ENCODE measurements at places on chromosomes 2 and 18. TPM values are rescaled to one million over a fixed set of nuclear protein-coding genes. Genes with fewer than 3 reads are reported as not detected.

The CIDEA gene
- total RNA-seq = not detected

The BCL11A gene
- not detected for total RNA-seq

The FAM237A gene
- not detected for total RNA-seq

The PLCL1 gene
- total RNA-seq = 0.20 TPM

The PLB1 gene
- total RNA-seq = 0.67 TPM

The NOSTRIN gene
- total RNA-seq = not detected

The ZNF519 gene
- 32.9 TPM for total RNA-seq

DNA sequence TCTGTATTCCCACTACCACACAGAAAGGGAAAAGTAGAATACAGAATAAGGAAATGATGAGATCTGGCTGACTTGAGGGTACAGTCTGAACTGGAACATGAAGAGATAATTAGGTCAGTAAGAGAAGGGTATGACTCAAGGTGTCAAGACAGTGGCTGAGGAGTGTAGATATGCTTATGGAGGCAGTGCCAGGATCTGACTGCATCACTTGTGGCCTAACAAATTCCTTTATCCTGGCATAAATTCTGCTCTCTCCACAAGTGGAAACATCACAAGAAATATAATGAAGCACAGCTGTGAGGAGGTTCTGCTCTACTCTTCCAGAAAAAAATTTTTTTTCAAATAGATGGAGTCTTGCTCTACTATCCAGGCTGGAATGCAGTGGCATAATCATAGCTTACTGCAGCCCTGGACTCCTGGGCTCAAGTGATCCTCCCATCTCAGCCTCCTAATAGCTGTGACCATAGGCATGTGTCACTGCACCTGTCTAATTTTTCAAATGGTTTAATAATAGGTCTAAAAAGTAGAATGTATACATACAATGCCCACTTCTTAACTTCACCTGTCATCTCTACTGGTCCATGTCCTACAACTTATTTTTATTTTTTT lies 85.3 kb downstream of the C2orf74 start:
- H3K4me3 ChIP-seq = no peak overlapping the region
- H3K36me3 ChIP-seq = peaks cover 38% of the 10 kb centered on the region
- H3K4me1 ChIP-seq = peaks cover 4% of the 10 kb centered on the region
- H3K27ac ChIP-seq = no peak overlapping the region
- no peaks in the 10 kb centered on the region for H3K27me3 ChIP-seq

DNA sequence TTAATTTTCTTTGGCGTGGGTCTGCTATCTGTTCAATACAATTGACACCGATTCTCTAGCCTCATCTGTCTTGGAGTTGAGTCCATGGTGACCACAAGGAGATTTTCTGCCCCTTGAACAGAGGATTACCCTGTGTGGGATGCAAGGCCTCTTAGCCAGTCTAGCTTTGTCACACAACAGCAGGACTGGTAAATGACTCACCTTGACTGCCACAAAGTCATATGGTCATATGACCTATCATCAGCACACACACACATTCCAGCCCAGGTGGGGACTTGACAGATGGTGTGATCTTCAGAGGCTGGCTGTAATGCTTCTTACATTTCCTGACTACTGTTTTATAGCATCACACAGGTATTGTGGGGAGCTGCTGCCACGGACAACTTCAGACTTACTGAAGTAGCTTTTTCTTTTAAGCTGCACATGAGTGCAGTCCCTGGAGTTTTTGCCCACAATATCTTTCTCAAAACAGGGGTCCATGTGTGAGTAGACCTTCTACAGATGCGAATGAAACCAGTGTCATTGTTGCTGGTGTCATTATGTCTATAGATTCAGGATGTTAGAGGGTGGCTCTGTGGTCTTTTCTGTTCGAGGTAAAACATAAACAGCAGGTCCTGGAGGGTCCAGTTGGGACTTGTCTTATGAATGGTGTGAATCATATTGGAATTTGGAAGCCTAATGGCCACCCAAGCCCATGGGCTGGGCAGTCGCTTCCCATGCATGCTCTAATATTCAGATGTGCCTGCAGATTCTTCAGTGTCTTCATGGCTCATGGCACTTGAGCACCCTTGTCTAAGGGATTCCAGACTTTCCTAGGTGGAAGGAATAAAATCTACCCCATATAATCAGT lies 18.6 kb upstream of the ACOXL start:
- no peak for DNase-seq
- H3K27me3 ChIP-seq = peaks cover 70% of the 10 kb centered on the region
- peaks cover 3% of the 10 kb centered on the region for H3K4me1 ChIP-seq
- no peaks in the 10 kb centered on the region for H3K36me3 ChIP-seq

DNA sequence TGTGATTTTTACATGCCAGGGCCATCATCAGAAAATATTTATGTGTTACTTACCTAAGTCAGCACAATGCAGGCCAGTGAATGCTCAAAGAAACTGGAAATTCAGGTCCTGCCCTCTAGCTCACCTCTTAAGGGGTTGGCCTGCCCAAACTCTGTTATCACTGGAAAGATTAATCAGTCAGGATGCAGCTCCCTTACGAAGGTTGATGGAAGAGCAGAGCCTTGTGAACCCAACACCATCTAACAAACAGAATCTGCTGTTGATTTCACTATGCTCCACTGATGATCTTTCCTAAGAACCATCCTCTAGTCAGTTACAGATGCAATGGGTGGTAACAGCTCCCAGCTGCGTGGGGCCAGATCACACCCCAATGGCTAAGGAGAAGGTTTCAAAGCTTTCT lies 38.2 kb downstream of the SOX11 start:
- no peak overlapping the region for H3K27ac ChIP-seq
- DNase-seq = no peak
- H3K4me3 ChIP-seq = no peak overlapping the region
- no peaks in the 10 kb centered on the region for H3K36me3 ChIP-seq
- peaks cover 3% of the 10 kb centered on the region for H3K27me3 ChIP-seq

- peaks cover 72% of the 10 kb centered on the region for H3K36me3 ChIP-seq
- no peak overlapping the region for H3K4me3 ChIP-seq
- H3K4me1 ChIP-seq = peaks cover 4% of the 10 kb centered on the region
- DNase-seq = no peak
- no peaks in the 10 kb centered on the region for H3K27me3 ChIP-seq
Measured at GRCh38 chr2:15605721-15606120, 14.1 kb downstream of the DDX1 start.

DNA sequence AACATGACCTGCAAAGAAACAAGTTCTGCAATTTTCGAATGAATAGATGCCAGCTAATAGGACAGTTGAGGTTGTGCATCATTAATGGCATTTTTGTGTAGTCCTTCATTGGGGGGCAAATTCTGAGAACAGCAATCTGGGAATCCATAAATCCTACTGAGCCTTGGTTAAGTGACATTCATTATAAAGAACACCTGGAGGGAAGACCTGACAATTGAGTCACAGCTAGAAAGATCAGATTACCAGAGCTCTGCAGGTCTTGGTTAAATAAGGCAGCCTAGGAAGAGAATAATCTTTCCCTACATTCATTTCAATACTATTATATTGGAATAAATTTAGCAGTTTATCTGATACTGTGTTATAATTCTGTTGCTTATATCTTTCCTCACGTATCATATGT lies 14.3 kb downstream of the KCNH7 start:
- no peaks in the 10 kb centered on the region for H3K27me3 ChIP-seq
- no peak for DNase-seq
- H3K27ac ChIP-seq = no peak overlapping the region

DNA sequence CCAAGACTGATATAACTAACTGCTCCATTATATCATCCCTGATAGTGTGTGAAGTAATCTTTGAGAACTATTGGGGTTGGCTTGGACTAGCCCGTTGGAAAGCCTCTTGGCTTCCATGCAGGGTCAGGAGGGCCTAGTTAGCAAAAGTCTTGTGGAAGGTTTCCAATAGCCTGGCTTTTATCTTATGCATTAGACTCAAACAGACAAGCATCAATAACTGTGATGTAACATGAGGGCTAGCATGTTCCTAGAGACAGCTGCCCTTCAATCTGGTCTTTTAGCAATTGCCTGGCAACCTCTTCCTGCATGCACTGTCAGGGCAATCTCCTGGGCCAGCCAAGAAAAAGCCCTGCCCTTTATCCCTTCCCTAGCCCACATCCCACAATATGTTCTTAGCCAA lies 18.2 kb downstream of the SLC8A1 start:
- no peaks in the 10 kb centered on the region for H3K27me3 ChIP-seq
- H3K4me1 ChIP-seq = no peaks in the 10 kb centered on the region
- no peak for DNase-seq

GRCh38 chr18:44258086-44258485 lies 422.6 kb upstream of the SETBP1 start:
- no peaks in the 10 kb centered on the region for H3K27me3 ChIP-seq
- H3K4me1 ChIP-seq = no peaks in the 10 kb centered on the region
- DNase-seq = no peak
- H3K36me3 ChIP-seq = no peaks in the 10 kb centered on the region
- no peak overlapping the region for H3K4me3 ChIP-seq
- H3K27ac ChIP-seq = no peak overlapping the region

GRCh38 chr2:190431907-190432306 lies 23.8 kb downstream of the MFSD6 start:
- H3K27me3 ChIP-seq = no peaks in the 10 kb centered on the region
- no peak overlapping the region for H3K4me3 ChIP-seq
- H3K27ac ChIP-seq = no peak overlapping the region

DNA sequence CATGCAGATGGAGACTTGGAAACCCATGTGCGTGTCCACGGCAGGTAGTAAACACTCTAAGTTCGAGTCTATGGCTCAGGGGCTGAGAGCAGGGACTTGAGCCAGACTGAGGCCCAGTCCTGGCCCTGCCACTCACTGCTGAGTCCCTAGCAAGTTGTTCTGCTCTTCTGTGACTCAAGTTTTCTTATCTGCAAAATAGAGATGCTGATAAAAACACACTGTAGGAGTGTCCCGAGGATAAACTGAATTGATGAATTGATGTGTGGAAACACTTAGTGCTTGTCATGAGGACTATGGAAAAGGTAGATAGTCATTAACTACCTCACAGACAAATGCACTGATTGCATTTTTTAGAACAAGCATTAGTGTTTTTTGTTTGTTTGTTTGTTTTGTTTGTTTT lies 73.2 kb downstream of the BOLA3 start:
- peaks cover 11% of the 10 kb centered on the region for H3K36me3 ChIP-seq
- H3K4me1 ChIP-seq = peaks cover 3% of the 10 kb centered on the region
- H3K27me3 ChIP-seq = no peaks in the 10 kb centered on the region
- H3K4me3 ChIP-seq = no peak overlapping the region
- no peak for DNase-seq
- no peak overlapping the region for H3K27ac ChIP-seq

DNA sequence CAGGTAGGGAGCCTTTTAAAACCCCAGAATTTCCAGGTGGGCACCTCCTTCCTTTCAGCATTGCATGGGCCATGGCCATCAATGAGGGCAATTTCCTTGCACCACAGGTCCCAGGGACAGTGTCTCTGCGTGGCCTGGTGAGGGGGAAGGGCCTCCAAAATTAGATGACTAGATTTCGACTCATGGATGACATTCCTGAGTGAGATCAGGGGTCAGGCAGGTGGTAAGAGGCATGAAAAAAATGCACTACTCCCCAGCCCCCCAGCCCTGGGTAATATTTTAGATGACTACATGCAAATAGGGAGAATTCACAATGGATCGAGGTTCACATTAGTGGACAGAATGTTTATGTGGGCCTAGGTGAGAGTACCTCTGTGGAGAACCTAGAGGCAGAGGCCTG lies 19.0 kb upstream of the IGFBP5 start:
- H3K4me1 ChIP-seq = no peaks in the 10 kb centered on the region
- no peaks in the 10 kb centered on the region for H3K36me3 ChIP-seq
- no peak overlapping the region for H3K27ac ChIP-seq

- H3K36me3 ChIP-seq = no peaks in the 10 kb centered on the region
- no peak overlapping the region for H3K27ac ChIP-seq
- H3K4me3 ChIP-seq = no peak overlapping the region
- DNase-seq = no peak
Measured at GRCh38 chr2:74253306-74253970, 55.0 kb downstream of the MTHFD2 start.

DNA sequence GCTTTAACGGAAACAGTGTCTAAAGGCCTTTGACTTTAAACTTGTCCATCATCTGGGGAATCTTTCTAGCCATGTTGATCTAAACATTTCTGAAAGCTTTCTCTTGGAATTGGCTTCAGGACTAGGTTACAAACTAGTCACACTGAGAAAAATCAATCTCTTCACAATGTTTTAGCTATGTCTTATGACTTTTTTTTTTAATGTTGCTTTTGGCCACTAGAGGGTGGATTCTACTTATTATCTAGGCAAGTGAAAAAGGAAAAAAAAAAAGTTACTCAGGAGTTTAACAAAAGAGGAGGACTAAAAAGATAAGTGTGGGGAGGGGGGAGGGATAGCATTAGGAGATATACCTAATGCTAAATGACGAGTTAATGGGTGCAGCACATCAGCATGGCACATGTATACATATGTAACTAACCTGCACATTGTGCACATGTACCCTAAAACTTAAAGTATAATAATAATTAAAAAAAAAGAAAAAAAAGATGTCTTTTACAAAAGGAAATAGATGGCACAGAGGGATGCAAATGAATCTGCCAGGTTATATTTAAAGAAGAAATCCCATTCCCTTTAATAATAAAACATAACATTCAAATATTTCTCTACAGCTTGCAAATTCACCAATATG lies 160.4 kb upstream of the PID1 start:
- H3K27ac ChIP-seq = no peak overlapping the region
- H3K4me3 ChIP-seq = no peak overlapping the region
- no peaks in the 10 kb centered on the region for H3K27me3 ChIP-seq
- H3K4me1 ChIP-seq = no peaks in the 10 kb centered on the region
- H3K36me3 ChIP-seq = no peaks in the 10 kb centered on the region

DNA sequence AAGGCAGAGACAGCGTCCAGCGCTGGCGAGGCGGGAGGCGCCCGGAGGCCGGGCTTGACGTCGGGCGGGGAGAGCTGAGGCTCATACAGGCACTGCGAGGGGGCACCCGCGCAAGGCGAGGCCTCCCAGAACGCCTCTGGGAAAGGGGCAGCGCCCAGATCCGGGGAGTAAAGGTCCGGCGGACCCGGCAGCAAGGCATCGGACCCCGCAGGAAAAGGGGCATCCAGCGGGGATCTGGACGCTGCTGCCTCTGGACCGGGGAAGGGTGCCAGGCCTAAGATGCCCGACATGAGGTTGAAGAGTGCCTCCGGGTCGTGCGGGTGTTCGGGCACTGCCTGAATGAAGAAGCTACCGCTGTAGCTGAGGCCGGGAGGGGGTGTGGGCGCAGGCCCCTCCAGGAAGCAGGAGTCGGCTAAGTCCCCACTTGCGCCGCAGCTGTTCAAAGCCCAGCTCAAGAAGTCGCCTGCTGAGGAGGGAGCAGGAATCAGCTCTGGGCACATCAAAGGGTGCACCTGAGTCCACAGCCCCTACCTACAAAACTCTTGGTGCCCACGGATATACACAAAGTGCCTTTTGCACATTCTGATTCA lies 937 bp downstream of the EGR4 start:
- no peak overlapping the region for H3K27ac ChIP-seq
- no peaks in the 10 kb centered on the region for H3K36me3 ChIP-seq
- H3K27me3 ChIP-seq = peaks cover 89% of the 10 kb centered on the region
- no peak for DNase-seq

GRCh38 chr18:62332964-62333695 lies 8.0 kb downstream of the TNFRSF11A start:
- peaks cover 42% of the 10 kb centered on the region for H3K4me1 ChIP-seq
- peaks cover 5% of the 10 kb centered on the region for H3K36me3 ChIP-seq
- no peak overlapping the region for H3K27ac ChIP-seq
- peaks cover 16% of the 10 kb centered on the region for H3K27me3 ChIP-seq
- DNase-seq = no peak

Measured in activated CD8-positive, alpha-beta memory T cell treated with anti-CD3 and anti-CD28 coated beads, Interleukin-2, amount 10 ng/mL, durations not matched to agents 7 days and 5 days (primary cell).